Immature natural killer cell (primary cell): ENCODE measurements at places on chromosomes 16 and 17. TPM values are rescaled to one million over a fixed set of nuclear protein-coding genes. Genes with fewer than 3 reads are reported as not detected.

Gene CTRB1
- polyA plus RNA-seq = not detected

Gene NRN1L
- polyA plus RNA-seq = not detected

Gene OR3A2
- not detected for polyA plus RNA-seq

Gene TRPV3
- polyA plus RNA-seq = 0.39 TPM

Gene KRTAP3-2
- polyA plus RNA-seq = not detected

Gene CANT1
- 4.6 TPM for polyA plus RNA-seq

Gene MAP3K14
- 3.4 TPM for polyA plus RNA-seq

Gene HSD11B2
- polyA plus RNA-seq = not detected

Gene CEP112
- not detected for polyA plus RNA-seq

Gene C17orf100
- polyA plus RNA-seq = not detected

Gene CSF3
- polyA plus RNA-seq = not detected

Gene COPZ2
- 38.9 TPM for polyA plus RNA-seq

Gene CES5A
- polyA plus RNA-seq = not detected

Gene IRX6
- not detected for polyA plus RNA-seq

Gene ZG16
- polyA plus RNA-seq = not detected

Gene GPRC5B
- not detected for polyA plus RNA-seq

Gene LGALS9C
- 15.0 TPM for polyA plus RNA-seq

Gene B4GALNT2
- polyA plus RNA-seq = not detected

Gene NPTX1
- 1.5 TPM for polyA plus RNA-seq

Gene SCRN2
- 41.2 TPM for polyA plus RNA-seq

Gene KCNJ12
- polyA plus RNA-seq = not detected

Gene AATK
- 0.97 TPM for polyA plus RNA-seq

Gene GPRC5C
- polyA plus RNA-seq = not detected

Gene TACO1
- 19.9 TPM for polyA plus RNA-seq

Gene CCL16
- not detected for polyA plus RNA-seq

Gene TNP2
- polyA plus RNA-seq = not detected

Gene PLXDC1
- polyA plus RNA-seq = 2.8 TPM

Gene DYNLRB2
- 0.81 TPM for polyA plus RNA-seq

Gene MFSD6L
- not detected for polyA plus RNA-seq

Gene PMP22
- 0.38 TPM for polyA plus RNA-seq

Gene KRT14
- not detected for polyA plus RNA-seq

Gene SMPD3
- polyA plus RNA-seq = 4.2 TPM

Gene SOX8
- polyA plus RNA-seq = not detected

Gene TEDC2
- 0.85 TPM for polyA plus RNA-seq

Gene MAF
- 1.9 TPM for polyA plus RNA-seq

Gene TEKT1
- not detected for polyA plus RNA-seq

Gene MYH11
- polyA plus RNA-seq = not detected

Gene KRTAP2-3
- not detected for polyA plus RNA-seq

Gene DLX4
- 0.32 TPM for polyA plus RNA-seq
